ENCODE measurements at places on chromosomes 2 and 18.

DNA sequence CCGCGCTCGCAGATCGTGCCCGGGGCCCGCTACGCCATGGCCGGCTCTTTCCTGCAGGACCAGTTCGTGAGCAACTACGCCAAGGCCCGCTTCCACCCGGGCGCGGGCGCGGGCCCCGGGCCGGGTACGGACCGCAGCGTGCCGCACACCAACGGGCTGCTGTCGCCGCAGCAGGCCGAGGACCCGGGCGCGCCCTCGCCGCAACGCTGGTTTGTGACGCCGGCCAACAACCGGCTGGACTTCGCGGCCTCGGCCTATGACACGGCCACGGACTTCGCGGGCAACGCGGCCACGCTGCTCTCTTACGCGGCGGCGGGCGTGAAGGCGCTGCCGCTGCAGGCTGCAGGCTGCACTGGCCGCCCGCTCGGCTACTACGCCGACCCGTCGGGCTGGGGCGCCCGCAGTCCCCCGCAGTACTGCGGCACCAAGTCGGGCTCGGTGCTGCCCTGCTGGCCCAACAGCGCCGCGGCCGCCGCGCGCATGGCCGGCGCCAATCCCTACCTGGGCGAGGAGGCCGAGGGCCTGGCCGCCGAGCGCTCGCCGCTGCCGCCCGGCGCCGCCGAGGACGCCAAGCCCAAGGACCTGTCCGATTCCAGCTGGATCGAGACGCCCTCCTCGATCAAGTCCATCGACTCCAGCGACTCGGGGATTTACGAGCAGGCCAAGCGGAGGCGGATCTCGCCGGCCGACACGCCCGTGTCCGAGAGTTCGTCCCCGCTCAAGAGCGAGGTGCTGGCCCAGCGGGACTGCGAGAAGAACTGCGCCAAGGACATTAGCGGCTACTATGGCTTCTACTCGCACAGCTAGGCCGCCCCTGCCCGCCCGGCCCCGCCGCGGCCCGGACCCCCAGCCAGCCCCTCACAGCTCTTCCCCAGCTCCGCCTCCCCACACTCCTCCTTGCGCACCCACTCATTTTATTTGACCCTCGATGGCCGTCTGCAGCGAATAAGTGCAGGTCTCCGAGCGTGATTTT, 7.6 kb downstream of the TBR1 start:
- DNase-seq = no peak

DNA sequence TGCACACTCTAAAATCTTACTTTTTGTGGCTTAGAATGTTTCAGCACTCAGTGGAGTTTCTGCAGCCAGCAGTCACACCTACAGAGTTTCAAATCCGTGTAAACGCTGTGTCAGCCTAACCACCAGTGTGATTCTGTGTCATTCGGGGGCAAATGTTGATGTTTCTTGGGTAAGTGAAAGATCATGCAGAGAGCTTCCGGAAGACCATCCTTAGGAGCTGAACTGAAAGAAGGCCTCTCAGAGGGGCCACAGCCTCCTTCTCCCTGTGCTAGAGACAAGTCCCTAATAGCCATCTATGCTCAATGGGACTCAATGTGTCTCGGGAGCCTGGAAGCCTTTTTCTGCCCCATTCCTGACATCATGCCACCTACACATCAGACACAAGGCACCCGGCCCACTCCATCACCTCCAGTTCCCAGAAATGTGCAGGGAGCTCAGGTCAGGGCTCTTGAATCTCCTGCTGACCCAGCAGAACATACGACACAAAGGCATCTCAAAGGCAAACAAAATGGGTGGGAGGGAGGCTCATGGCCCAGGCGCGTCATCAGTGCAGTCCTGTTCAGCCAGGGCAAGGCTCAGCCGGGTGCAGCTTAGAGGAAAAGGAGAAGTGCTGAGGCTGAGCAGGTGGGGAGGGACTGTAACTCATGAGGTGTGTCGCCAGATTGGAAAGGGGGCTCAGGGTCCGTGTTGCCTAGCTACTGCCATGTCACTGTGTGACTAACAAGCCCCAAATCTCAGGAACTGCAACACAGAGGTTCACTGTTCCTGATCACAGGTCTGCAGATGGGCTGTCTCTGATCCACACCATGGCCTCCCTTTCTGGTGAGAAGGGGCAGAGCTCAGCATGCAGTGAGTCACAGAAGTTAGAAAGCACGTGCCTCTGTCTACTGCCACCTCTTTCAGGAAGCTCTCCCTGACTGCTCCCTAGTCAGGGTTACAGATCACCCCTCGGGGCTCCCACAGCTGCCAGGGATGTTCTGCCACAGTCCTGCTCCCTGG, 82.0 kb downstream of the SMAD7 start:
- peak; percentile 88 for DNase-seq

- no peak for DNase-seq
Measured at GRCh38 chr2:239264838-239265651, 135.8 kb downstream of the HDAC4 start.

GRCh38 chr2:238582159-238582558, 155.4 kb downstream of the ASB1 start:
- no peak for DNase-seq

DNA sequence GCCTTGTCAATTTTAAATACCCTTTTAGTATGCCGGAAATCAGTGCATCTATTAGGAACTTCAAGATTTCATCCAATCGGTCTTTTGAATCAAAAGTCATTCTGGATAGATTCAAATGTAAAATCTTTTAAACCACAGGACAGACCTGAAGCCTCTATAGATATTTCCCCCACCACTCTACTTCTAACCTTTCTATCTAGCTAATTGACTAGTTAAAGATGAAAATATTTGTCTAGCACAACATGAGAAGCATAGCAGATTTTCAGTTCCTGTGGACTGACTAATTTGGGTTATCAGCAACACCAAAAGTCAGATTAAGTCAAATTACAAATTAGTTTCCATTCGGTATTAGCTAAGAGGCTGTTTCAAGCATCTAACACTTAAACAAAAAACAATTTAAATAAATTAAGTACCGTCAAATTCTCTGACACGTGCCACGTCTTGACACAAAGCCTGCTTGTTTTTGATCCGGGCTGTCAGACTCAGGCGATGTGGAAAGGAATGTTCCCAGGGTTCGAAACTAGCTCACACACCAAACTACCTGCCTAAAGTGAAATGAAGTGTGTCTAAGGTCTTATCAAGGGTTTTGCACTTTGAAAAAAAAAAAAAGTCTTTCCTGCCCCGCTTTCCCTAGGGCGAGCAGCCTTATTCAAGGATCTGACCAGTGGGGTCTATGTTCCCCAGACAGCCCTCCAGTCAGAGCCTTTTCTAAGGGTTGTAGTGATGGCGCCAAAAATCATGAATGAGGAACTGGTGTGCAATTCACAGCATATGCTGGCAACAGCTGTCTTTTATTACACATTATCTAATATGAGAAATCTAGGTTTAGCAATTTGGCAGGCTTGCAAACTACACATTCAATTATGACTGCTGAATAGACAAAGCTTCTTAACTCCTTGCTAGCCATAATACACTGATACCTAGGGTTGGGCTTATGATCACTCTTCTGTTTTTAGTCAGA, 4.7 kb downstream of the CYTIP start:
- no peak for DNase-seq
